ENCODE measurements at places on chromosomes 6 and 20.

GRCh38 chr20:9629831-9630230 lies 115.4 kb downstream of the LAMP5 start:
- DNase-seq: no peak

GRCh38 chr6:129938249-129939020 lies 77.3 kb upstream of the TMEM244 start:
- DNase-seq: no peak

DNA sequence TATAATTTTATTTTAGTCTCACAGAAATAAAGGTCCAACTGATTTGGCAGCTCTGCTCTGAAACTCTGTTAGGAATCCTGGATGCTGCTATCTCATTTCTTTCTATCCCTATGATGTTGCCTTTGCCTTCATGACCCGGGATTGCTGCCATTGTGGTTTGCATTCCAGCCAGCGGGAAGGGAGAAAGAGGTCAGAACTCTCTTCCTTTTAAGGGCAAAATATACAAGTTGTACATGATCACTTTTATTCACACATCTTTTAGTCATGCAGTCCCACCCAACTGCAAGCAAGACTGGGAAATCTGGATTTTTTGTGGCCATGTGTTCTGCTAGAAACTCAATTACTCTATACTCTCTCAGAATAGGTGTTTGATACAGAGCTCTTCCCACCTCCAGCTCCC lies 263.1 kb upstream of the ZFP64 start:
- peak; percentile 87 for DNase-seq

DNA sequence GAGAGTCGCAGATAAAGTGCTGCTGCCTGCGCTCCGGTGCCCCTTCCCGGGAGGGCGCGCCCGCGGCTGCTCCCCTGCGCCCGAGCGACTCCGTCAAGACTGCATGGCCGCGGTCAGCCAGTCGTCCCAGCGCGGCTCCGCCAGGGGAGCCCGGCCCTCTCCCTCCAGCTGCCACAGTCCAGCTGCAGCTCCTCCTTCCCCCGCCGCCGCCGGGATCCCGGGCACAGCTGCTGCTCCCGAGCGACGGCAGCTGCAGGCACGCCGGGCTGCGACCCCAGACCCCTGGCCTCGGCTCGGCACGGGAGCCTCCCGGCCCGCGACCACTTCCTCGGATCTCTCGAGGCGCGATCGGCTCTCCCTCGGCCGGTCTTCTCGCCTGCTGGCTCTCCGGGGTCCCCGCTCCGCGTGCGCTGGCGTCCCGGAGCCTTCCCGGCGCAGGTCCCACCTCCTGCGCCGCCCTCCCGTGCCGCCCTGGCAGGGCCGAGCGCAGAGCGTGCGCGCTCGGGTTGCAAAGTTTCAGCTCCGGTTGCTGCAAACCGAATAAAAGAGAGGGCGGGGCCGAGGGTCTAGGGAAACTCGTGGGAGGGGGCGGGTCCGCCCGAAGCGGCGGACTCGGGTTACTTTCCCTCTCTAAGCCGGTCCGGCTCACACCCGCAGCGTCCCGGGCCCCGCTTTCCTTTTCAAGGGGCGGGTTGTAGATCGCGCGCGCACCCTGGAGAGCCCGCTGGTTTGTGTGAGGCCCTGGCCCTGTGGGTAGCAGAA lies at the start of gene CNKSR3:
Gene CNKSR3 (minus strand): TSS at position 542 of the 762 bp plus-strand sequence. CDS start 571 bp downstream, outside the sequence.
- peak; percentile 89 for DNase-seq

DNA sequence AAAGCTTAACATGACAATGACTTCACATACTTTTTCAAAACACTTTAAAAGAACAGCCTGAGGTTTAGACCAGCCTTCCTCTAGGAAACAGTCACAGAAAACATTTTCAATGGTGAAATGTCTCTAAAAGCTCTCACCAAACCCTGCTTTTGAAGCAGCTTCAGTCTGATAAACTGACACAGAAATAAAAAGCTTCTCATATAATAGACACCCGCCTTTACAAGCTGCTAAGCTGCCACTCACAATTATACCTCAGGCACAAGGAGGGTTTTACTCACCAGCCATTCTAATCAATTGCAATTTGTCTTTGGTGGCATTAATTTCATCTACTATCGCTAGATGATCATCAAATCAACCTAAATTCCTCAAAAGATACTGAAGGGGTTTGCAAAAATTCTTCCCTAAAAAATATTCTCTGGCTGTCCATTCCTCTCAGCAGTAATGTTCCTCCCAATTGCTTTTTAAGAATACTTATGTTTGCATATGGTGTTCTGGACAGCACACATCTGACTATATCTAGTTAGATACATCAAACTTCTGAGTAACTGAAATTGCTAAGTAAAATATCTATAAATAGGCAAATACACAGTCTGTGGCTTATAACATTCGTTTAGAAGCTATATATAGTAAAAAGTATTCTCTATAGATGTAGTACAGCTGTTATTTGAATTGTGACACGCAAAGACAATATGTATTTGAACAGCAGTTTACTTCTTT lies 29.4 kb downstream of the KIF13A start:
- no peak for DNase-seq

- no peak for DNase-seq
Observed at GRCh38 chr6:11600251-11600650, 62.7 kb downstream of the TMEM170B start.

GRCh38 chr20:21399005-21399475 lies 1.7 kb upstream of the NKX2-4 start:
- no peak for DNase-seq

GRCh38 chr20:18077157-18077556 lies 19.4 kb upstream of the OVOL2 start:
- no peak for DNase-seq

GRCh38 chr6:76057469-76057868 lies 15.0 kb downstream of the IMPG1 start:
- no peak for DNase-seq

DNA sequence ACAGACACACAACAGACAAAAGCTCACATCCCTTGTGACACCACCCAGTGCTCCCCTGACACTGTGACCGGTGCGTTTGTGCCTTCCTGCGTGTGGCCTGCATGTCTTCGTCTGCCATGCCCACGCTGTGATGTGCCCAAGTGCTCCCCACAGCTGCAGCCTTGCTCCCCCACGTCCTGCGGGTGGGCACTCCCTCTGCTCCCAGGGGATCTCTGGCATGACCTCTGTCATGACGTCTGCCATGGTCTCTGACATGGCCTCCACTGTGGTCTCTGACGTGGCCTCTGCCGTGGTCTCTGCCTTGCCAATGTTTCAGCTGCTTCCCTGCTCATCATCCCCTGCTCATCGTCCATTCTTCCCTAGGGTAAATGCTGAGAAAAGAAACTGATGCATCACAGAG lies 200.9 kb downstream of the DLL1 start:
- DNase-seq: no peak

GRCh38 chr20:54017846-54018245 lies 52.5 kb downstream of the BCAS1 start:
- no peak for DNase-seq

DNA sequence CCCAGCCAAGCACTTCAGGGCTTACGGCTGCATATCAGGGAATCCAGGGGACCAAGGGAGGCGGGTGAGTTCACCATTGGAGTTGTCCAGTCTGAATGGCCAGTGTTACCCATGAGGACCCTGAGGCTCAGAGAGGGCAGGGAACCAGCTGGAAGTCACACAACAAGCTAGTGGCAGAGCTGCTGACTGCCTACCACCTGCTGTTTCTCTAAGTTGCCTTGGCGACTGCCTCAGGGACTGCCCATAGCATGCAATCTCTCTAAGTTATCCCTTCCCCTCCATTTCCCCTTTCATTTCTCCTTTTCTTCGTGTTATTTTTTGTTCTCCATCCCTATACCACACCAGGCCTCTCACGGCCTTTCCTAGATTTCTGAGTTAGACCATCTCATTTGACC lies 71.8 kb upstream of the SIRPA start:
- DNase-seq: no peak

Data from fibroblast of skin of left biceps (primary cell).